Spinal cord (tissue), 10 donors: ENCODE measurements at places on chromosomes 6 and 20.

- DNase-seq: no peak
Observed at GRCh38 chr6:115945812-115946211, 114.9 kb downstream of the FRK start.

- DNase-seq: no peak
Observed at GRCh38 chr20:57772349-57772964, 62.6 kb upstream of the PMEPA1 start.

DNA sequence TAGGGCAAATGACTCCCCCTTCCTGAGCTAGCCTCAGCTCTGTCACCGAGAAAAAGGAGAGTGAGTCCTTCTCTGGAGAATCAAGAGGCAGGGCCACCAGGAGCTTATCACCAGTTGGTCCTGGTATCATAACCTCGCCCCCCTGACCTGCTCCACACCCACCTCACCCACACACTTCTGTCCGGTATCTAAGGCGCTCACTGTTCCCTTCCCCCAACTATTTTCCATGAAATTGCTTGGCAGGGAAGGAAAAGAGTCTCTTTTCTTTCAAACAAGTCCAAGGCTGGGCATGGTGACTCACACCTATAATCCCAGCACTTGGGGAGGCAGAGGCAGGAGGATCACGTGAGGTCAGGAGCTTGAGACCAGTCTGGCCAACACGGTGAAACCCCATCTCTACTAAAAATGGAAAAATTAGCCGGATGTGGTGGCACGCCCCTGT lies 77.6 kb downstream of the ZMYND8 start:
- no peak for DNase-seq

DNA sequence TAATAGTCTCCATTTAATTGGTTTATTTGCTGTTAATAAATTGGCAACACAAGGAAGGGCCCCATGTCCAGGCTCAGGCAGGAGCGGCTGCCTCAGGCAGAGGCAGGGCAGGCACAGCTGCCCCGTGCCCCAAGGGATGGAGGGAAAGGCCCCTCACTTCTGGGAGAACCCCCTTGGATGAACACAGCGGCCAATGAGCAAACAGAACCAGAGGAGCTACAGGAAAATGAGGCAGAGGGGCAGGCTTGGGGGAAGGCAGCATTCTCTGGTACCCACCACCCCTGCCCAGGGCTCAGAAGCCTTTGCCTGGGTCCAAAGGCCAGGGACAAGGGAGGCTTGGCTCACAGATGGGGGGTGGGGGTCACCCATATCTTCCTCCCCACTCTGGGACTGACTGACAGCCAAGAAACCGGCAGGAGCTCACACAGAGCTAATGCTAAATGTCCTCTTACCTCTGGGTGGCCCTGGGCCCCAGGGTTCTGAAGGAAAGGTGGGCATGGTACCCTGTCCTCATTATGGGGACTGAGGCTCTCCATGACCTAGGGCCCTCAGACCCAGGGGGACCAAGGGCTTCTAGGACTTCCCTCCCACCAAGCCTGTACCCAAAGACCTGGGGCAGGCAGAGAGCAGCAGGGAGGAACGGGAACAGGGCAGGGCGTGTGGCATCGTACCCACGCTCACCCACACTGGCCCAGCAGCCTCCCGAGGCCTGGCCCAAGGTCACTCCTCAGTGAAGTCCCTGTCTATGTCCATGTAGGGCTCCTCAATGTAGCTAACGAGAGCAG lies 47.0 kb downstream of the MYH7B start:
- no peak for DNase-seq

DNA sequence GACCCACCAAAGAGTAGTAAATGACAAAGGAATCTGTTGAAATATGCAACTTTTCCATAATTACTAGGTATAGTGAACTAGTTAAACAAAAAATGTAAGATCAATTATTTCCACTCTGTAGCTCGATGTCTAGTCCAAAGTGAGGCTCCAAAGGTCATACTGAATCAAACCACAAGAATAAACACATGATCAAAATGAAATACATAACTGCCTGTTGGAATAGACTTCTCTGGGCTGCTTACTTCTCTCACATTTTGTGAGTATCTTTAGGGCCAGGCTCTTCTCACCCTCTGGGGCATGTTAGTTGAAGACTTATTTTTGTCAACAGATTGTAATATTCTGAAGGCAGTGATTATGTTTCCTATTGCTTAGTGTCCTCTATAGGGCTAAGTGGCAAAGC lies 103.7 kb upstream of the TMEM170B start:
- DNase-seq: no peak

DNA sequence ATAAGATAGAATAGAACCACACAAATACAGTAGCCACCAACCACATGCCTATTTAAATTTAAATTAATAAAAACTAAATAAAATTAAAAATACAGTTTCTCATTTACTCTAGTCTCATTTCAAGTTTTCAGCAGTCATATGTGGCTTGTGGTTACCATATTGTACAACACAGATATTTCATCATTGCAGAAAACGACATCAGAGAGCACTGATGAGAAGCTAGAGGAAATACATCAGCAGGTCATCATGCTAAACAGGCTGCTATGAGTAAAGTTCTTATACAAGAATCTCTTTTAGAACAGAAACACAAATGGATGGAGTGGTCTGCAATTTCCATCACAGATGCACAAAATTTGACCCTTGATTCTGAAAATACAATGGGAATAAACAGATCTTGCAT lies 36.6 kb downstream of the TBC1D32 start:
- DNase-seq: no peak

DNA sequence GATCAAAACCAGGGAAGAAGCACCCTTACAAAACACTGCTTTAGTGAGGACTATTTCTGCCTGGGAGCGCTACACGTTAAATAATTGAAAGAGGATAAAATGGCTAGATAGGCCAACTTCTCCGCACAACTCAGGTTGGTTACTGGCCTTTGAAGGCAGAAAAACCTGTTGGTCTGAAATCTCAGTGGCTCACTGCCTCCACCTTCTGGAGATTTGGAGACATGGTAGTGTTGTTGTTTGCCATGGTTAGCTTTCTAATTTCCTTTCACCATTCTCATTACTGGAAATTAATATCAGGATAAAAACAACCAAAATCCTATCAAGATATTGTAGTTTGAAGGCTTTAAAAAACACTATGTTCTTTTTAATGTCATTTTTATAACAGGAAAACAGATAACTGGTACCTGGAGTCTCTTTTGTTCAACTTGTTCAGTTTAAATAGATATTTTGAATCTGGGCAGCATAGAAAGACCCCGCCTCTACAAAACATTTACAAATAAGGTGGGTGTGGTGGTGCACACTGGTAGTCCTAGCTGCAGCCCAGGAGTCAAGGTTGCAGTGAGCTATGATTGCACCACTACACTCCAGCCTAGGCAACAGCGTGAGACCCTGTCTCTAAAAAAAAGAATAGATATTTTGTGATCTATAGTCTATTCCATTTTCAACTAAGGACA lies 27.5 kb upstream of the BCLAF1 start:
- no peak for DNase-seq

- no peak for DNase-seq
Observed at GRCh38 chr6:3740551-3741476, 10.7 kb downstream of the PXDC1 start.

DNA sequence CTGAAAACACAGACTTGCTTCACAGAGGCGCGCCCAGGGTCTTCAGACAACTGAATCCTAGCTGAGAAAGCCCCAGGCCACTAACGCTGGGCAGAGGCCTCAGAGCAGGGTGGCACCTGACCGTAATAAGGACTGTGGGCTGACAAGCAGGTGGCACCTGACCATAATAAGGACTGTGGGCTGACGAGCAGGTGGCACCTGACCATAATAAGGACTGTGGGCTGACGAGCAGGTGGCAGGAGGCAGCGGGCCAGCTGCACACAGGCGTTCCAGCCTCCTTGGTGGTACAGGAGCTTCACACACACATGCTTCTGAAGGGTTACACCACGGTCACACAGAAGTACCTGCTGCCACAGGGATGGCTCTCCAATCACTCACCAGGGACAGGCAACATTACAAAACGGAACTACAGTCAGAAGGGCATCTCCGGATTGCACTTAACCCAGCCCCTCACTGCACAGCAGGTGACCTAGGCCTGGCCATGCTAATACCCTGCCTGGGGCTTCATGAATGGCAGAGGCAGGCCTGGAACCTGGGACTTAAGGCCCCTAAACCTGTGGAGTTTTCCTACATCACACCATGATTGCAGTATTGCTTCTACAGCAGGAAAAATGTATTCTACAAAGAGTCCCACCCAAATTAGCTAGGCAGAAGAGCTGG lies 50.8 kb downstream of the PSMG4 start:
- no peak for DNase-seq

GRCh38 chr6:135085700-135086413 lies 31.2 kb upstream of the HBS1L start:
- DNase-seq: no peak

- DNase-seq: no peak
Observed at GRCh38 chr20:47789081-47789763, 3.9 kb upstream of the SULF2 start.

DNA sequence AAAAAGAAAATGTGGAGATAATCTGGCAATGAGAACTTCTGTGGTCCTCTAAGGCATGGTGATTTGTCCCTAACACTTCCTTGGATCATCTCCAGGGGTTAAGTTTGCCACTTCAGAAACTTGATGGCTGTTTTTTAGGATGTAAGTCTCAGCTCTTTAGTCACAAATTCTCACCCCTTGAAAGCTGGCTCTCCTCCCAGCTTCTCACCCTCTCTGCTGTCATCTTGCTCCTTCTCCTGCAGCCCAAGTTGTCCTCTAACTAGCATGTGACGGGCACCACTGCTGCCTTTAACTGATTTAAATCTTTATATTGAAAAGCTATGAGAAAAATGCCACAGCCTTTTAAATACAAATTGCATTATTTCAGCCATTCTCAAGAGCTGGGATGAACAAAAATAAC lies 107.8 kb downstream of the MAP3K5 start:
- DNase-seq: no peak

DNA sequence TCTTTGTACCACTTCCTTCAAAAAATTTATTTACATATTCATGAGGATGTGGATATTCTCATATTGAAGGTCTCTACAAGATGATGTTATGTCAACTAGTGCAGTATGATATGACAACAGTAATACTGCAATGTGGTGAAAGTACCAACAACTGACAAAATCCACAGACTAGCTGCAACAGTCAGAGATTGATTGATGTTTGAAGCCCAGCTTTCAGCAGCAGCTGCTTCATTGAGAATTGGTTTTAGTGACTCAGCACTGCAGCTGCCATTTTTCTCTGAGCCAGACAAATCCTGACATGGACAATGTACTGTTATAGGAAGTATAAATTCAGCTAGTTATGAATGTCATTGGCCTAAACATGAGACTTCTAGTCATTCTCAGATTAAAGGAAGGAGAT lies 53.8 kb downstream of the PKIB start:
- DNase-seq: no peak

DNA sequence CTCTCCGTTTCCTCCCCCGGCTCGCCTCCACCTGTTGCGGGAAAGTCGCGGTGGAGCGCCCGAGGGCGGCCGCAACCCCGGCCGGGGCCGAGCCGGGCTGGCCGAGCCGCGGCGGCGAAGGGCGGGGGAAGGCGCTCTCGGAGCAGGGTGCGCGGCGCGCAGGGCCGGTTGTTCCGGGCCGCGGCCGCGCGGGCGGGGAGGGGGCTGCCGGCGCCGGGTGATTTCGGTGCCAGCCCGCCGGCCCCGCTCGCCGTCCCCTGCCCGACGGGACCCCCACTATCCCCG lies 235 bp downstream of the MAP7 start:
- DNase-seq: no peak

DNA sequence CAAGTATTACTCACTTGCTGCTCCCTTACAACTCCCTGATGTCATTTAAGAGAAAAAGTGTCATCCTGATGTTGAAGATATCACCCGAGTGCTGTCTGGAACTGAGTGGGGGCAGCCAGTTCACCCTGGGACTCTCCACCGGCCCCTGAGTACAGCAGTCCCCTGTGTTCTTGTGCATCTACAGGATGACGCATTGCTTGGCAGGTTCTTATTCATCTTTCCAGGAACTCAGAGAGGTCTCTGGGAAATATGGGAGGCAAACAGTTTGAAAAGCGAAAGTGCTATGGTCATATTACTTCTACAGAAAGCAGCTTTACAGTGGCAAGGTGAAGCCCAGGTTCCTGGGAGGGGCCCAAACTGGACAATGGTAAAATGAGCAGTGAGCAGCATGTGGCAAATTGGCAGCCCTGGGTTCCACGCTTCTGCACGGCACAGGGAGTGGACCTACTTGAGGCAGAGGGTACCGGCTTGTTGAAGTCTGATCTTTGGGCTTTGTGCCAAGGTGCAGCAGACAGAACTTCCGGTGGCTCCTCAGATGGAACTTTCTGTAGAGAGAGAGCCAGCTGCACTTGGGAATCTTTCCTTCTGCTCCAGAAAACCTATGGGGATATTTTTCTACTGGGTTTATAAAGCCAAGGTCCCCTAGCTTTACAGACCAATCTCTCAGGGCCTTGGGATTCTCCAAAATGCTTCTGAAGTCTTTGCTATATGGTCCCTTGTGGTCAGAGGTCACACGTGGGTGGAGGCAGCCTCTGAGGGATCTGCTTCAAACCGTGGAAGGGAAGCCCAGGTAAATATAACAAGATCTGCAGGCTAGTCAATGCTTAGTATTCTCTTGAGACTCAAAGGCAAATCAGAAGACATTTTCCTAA lies 128.3 kb downstream of the MAP3K7 start:
- no peak for DNase-seq
